ENCODE measurements at places on chromosomes 6 and 20. TPM values are rescaled to one million over a fixed set of nuclear protein-coding genes. Genes with fewer than 3 reads are reported as not detected.

Gene RIPK1
- total RNA-seq, result 27.1 TPM

Gene COL9A1
- not detected for total RNA-seq

Gene TBXT
- total RNA-seq, result not detected

Gene C6orf58
- not detected for total RNA-seq

Gene CDSN
- total RNA-seq, result not detected

Gene PPP1R14C
- total RNA-seq, result not detected

GRCh38 chr20:53801609-53802370, 208.2 kb upstream of the ZNF217 start:
- H3K27me3 ChIP-seq, result no peaks in the 10 kb centered on the region
- no peak overlapping the region for H3K4me3 ChIP-seq
- DNase-seq, result no peak
- no peak overlapping the region for H3K27ac ChIP-seq

DNA sequence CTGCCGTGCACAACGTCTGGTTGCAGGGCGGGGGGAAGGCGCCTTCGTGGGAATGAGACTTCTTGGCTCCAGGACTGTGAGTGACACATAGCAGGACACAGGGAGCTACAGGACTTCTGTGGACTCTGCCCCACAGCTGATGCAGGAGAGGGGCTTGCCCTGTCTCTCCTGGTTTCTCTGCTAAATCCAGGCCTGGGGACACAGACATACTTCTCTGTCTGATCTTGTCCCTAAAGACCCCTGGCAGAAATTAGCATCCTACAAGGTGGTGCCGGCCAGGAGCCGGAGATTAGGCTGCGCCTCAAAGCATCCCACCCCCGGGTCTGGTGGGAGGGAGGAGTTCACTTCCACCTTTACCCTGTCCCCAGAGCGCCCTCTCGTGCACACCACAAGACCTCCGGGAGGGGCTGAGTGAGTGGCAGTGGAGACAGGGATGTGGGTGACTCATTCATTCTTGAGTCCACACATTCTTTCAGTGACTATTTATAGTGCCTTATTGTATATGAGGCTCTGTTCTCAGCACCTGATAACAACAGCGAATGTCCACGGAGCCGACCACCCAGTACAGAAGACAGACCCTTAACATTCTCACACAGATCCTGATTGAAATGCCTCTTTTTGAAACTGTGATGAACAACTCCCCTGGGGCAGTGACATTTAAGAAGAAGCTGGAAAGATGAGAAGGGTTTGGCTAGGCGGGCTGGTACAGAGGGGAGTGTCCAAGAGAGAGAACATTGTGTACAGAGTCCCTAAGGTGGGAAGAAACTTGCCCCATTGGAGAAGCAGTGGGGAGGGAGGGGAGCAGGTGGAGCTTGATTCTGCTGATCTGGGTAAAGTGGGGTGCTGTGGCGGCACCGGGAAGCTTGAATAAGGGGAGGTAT, 39.0 kb downstream of the GMPR start:
- no peak overlapping the region for H3K4me3 ChIP-seq
- H3K27me3 ChIP-seq, result no peaks in the 10 kb centered on the region
- H3K4me1 ChIP-seq, result no peaks in the 10 kb centered on the region
- H3K27ac ChIP-seq, result no peak overlapping the region
- DNase-seq, result no peak

- H3K27ac ChIP-seq, result no peak overlapping the region
- H3K4me3 ChIP-seq, result no peak overlapping the region
- H3K27me3 ChIP-seq, result peaks cover 1% of the 10 kb centered on the region
- no peak for DNase-seq
- no peaks in the 10 kb centered on the region for H3K4me1 ChIP-seq
These were observed 113.5 kb upstream of the PHACTR1 start for GRCh38 chr6:12602951-12603672.

DNA sequence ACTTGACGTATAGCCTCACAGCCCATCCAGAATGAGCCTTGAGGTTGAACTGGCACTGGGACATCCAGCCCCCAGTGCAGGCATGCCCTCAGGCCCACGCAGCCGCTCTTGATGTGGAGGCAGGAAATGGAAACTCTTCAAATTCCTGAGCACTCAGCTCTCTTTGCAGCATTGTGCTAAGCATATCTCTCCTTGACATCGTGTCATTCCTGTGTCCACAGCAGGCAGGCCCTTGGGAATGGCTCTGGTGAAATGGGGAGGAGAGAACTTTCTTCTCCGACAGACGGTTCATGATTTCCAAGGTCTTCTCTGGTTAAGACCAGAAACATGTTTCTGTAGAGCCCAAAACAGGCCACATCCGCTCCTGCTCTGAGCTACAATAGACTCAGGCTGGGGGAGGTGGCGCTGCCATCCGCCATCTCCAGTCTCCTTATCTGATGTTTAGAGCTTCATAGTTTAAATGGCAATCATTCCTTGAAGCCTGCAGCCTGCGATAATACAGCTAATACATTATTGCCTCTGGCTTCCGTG, 248.8 kb downstream of the CDH4 start:
- no peaks in the 10 kb centered on the region for H3K27me3 ChIP-seq
- no peak overlapping the region for H3K27ac ChIP-seq
- H3K4me1 ChIP-seq, result peaks cover 7% of the 10 kb centered on the region

DNA sequence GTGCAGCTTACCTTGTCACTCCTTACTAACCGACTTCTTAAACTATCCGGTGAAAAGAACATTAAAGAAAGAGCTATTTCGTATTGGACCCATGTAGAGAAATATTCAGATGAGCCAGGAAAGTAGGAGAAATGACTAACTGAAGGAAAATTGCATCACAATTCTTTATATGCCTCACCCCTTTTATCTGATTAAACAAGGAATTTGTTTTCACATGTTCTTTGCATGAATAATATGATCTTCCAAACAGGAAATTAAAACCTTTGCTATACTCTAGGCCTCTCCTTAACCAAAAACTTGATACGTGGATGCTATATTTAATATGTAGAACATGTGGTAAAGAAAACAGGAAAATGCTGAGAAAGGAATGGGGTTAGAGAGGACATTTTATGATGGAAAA, 41.9 kb upstream of the LRRC1 start:
- H3K4me3 ChIP-seq, result no peak overlapping the region
- DNase-seq, result no peak
- peaks cover 5% of the 10 kb centered on the region for H3K27me3 ChIP-seq
- H3K36me3 ChIP-seq, result no peaks in the 10 kb centered on the region
- no peak overlapping the region for H3K27ac ChIP-seq

DNA sequence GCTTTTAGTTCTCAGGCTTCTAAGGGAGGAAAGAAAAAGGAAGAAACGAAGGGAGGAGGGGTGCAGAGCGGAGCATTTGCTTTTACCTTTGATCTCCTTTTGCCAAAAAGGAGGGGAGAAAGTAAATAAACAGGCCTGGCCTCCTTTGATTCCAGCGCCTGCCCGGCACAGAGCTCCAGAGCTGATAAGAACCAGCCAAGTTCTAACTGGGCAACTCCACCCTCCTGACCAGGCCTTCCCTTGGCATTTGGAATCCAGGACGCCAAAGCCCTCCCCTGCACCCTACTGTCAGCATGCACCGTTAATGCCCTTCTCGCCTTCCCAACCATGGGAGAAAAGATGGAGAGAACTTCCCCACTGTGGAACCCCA, 120.8 kb upstream of the PTPN1 start:
- no peaks in the 10 kb centered on the region for H3K36me3 ChIP-seq
- H3K4me1 ChIP-seq, result no peaks in the 10 kb centered on the region
- no peak overlapping the region for H3K27ac ChIP-seq
- H3K4me3 ChIP-seq, result no peak overlapping the region
- DNase-seq, result no peak
- H3K27me3 ChIP-seq, result peaks cover 4% of the 10 kb centered on the region

- no peaks in the 10 kb centered on the region for H3K4me1 ChIP-seq
- no peaks in the 10 kb centered on the region for H3K27me3 ChIP-seq
- no peak for DNase-seq
- H3K27ac ChIP-seq, result no peak overlapping the region
- H3K4me3 ChIP-seq, result no peak overlapping the region
These were observed 112.5 kb downstream of the EDN3 start for GRCh38 chr20:59412875-59413284.

- DNase-seq, result no peak
- no peaks in the 10 kb centered on the region for H3K4me1 ChIP-seq
- H3K27ac ChIP-seq, result no peak overlapping the region
- H3K4me3 ChIP-seq, result no peak overlapping the region
These were observed 132.4 kb downstream of the DTNBP1 start for GRCh38 chr6:15530411-15530810.

DNA sequence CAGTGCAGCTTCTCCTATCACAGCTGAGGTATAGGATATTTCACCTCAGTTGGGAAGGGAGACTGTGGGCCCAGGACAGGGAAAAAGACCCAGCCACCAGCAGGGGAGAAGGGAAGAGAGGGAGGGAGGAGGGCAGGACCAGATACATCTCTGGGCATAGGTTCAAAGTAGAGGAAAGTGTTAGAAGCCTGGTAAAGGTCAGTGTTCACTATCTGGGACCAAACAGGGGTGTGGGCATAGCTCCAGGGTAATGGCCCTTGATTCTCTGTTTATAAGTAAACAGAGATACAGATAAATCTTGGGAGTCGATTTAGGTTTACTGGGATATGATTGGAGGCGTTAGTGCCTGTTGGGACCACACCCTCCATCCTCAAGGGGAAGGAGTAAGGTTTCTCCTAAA, 266.2 kb downstream of the LRFN2 start:
- no peak for DNase-seq
- no peaks in the 10 kb centered on the region for H3K27me3 ChIP-seq
- H3K36me3 ChIP-seq, result no peaks in the 10 kb centered on the region
- H3K4me3 ChIP-seq, result no peak overlapping the region

DNA sequence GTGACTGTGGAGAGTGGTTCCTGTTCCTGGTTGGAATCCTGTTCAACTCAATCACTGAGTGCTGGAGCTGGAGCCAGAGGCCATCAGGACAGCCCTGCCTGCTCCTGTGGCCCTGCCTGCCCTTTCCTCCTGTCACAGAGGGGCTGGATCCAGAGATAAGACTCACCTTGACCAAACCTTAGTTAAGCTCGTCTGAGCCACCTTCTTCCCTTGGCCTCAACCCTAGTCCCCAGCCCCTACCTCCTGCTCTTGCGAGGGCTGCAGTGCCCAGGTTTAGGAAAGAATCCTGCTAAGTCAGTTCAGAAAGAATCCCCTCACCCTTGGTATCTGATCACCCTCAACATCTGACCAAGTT, 47.0 kb upstream of the CST5 start:
- no peak overlapping the region for H3K4me3 ChIP-seq
- H3K4me1 ChIP-seq, result no peaks in the 10 kb centered on the region
- H3K27ac ChIP-seq, result no peak overlapping the region
- H3K36me3 ChIP-seq, result no peaks in the 10 kb centered on the region

GRCh38 chr20:60302875-60303274, 344.7 kb downstream of the CDH26 start:
- H3K4me3 ChIP-seq, result no peak overlapping the region
- H3K4me1 ChIP-seq, result no peaks in the 10 kb centered on the region
- H3K27me3 ChIP-seq, result no peaks in the 10 kb centered on the region

- DNase-seq, result no peak
- no peak overlapping the region for H3K27ac ChIP-seq
- H3K4me1 ChIP-seq, result no peaks in the 10 kb centered on the region
- no peak overlapping the region for H3K4me3 ChIP-seq
- no peaks in the 10 kb centered on the region for H3K27me3 ChIP-seq
- H3K36me3 ChIP-seq, result no peaks in the 10 kb centered on the region
These were observed 17.9 kb downstream of the TGM2 start for GRCh38 chr20:38147163-38147562.

DNA sequence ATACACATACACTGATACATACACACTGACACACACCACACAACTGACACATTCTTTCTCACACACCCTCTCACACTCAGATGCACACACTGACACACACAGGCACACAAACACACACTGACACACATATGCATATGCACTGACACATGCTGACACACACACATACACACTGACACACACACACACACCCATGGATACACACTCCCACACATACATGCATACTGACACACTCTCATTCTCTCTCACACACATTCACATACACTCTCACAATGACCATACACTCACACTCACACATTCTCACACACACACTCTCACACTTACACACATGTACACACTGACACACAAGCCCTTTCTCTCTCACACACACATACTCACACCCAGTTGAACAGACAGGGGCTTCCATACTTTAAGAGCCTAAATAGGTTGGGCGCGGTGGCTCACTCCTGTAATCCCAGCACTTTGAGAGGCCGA, 236.4 kb downstream of the LRFN2 start:
- H3K36me3 ChIP-seq, result no peaks in the 10 kb centered on the region
- no peak overlapping the region for H3K27ac ChIP-seq
- no peaks in the 10 kb centered on the region for H3K27me3 ChIP-seq
- no peak overlapping the region for H3K4me3 ChIP-seq

Measured in CD4-positive, CD25-positive, alpha-beta regulatory T cell (primary cell).